ENCODE measurements at places on chromosomes 5 and 9.

DNA sequence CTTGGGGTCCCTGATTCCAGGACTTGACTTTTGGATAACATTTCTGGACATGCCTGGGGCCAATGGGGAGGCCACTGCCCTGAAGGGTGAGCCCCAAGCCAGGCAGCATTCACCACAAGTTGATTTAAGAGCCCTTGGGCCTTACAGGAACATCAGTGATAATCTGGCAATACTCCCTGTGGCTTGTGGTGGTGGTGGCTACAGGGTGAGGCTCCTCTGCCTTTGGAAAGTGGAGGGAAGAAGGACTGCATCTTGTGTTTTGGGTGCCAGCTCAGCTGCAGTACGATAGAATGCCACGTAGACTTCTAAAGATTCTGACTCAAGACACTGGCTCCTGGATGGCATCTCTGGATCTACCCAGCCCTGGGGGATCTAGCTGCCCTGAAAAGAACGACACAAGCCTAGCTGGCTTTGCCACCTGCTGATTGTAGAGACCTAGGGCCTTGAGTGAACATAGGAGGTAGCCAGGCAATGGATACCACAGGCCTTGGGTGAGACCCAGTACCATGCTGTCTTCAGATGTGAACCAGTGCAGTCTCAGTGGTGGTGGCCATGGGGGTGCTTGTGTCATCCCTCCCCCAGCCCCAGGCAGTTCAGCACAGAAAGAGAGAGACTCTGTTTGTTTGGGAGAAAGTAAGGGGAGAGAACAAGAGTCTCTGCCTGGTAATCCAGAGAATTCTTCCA lies 79.0 kb upstream of the DAP start:
- DNase-seq: no peak

- DNase-seq: no peak
Measured at GRCh38 chr9:35728041-35728971, 3.7 kb downstream of the TLN1 start.

- no peak for DNase-seq
Measured at GRCh38 chr5:1910081-1910760, 27.5 kb upstream of the IRX4 start.

GRCh38 chr9:2243666-2244555 lies 228.8 kb downstream of the SMARCA2 start:
- DNase-seq: no peak

DNA sequence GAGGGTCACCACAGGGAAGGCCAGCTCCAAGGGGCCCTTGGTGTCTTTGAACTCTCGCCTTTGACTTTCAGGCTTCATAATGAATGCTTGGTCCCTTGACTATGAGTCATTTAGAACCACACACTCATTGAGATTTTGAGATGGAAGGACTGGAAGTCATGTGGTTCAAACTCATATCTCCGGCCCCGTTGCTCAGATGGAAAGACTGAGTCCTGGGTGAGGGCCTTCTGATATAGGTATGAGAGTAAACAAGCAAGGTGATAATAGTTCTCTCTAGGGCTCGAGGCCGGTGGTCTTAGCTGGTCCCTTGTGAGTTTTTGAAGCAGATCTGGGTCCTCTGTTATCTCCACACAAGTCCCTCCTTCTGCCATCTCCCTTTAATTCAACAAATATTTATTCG lies 210.6 kb downstream of the PAX5 start:
- DNase-seq: no peak

DNA sequence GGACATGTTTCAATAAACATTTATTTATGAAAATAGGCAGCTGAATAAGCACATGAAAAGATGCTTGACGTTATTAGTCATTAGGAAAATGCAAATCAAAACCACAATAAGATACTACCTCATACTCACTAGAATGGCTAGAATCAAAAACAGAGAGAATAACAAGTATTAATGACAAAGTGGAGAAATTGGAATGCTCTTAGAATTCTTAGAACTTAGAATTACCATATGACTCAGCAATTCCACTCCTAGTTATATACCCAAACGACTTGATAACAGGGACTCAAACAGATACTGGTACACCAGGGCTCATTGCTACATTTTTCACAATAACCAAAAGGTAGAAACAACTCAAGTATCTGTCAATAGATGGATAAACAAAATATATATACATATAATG lies 15.1 kb upstream of the TRIM36 start:
- no peak for DNase-seq

DNA sequence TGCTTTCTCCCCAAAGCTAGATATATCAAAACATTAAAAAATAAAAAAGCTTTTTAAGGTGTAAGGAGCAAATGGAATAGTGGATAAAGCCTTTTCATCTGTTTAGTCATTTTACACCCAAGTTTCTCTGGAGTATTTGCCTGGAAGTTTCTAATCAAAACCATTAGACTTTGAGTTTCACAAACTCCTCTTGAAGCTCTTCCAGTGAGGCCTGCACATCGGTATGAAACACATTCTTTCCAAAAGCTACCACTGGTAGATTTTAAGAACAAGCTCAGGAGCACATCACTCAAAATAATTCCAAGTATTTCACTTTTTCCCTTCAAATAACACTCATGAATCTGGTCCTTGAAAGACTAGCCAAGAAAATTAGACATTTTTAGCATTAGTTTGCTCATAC lies 5.7 kb downstream of the TRIM52 start:
- no peak for DNase-seq

DNA sequence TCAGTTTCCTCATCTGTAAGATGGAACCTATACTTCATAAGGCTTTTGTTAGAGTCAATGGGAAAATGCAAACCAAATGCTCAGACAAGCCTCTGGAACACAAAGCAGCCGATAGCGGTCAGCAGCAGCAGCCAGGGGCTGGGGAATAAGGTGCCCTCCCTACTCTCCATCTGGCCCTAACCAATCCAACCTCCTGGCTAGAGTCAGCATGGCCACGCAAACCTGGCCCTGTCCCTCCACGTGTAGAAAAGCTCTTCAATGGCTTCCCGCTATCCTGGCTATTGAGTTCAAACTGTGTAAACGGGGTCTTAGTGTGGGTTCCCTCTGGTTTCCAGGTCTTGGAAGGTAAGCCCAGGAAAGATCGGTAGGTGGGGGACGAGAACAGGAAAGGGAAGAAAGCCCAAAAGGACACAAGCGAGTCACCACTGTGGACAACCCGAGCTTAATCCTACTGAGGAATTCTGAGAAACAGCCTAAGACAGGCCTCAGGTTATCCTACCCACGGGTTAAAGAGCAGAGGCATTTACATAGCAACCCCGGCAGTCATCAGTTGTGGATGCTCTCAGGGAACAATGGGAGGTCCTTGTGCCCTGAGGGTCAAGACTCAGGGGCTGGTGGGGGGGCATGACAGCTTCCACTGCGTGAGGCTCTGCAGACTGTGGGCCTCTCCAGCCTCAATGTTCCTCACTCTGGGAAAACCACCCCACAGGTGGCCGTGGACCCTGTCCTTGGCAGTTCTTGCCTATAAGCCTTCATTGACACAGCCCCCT lies 30.9 kb downstream of the FABP6 start:
- DNase-seq: no peak

GRCh38 chr9:135879237-135879601 lies 28.1 kb downstream of the CAMSAP1 start:
- DNase-seq: no peak

DNA sequence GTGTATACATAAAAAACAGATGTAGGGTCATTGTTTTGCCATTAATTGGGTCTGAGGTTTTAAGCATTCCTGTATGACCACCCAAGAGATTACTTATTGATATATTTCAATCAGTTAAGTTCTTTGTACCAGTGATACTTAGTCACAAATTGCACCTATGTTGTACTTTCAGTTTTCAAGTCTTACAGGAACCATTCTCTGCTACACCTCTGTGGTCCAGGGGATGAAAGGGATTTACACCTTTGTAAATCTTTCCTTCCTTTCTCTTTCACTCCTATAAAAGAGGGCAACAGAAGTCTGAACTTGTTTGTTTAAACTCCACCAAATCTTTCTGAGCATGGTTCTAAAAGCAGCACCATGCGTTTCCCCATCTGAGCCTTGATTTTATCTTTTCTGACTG lies 86.1 kb downstream of the DEPDC1B start:
- no peak for DNase-seq

Measured in stimulated activated CD4-positive, alpha-beta T cell treated with anti-CD3 and anti-CD28 coated beads, TNF-alpha, amount 100 ng/mL, for 1 hour (primary cell).